ENCODE measurements at places on chromosomes 6 and 20. TPM values are rescaled to one million over a fixed set of nuclear protein-coding genes. Genes with fewer than 3 reads are reported as not detected.

DNA sequence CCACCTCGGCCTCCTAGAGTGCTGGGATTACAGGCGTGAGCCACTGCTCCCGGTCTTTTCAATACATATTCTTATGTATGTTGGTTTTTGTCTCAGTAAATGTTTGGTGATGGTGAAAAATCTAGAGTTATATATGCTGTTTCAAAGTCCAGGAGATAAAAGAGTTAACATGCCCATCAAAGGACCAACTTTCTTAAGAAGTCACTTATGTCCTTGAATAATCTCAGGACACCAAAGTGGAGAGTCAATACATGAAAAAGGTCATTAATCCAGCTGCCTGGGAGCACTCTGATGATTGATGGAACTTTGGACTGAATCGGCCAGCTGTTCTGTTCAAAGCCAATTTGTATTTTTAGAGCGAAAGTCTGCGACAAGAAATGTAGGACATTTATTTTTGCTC lies 59.8 kb upstream of the HDAC2 start:
- no peak for DNase-seq

DNA sequence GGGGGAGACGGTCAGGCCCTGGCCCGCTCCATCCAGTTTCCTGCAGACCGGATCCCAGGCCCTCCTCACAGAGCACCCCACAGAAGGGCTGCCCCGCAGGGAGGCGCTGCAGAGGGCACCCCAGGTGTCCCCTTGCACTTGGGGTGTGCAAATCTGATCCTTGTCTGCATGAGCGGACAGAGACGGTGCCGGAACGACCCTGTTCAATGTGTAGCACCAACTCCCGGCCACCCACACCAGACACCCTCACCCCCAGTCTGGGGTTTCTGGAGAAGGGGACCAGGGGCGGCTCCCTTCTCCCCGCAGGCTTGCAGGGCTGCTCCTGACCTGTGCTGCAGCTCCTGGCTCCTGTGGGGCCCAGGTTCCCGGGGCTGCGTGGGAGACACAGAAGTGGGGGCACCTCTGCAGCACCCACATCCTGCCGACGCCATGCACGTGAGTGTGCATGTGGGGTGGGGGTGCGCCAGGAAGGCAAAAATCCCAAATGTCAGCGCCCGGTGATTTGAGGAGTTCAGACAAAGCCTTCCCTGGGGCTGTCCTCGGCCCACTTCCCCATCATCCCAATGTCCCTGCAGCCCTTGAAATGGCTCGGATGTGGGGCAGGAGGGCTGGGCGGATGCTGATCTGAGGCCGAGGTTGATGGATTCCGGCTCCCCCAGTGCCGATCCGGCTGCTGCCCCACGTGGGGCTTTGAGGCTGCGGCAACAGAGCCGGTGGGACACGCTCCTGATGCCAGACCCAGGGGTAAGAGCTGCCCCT lies 85.3 kb upstream of the BHLHE23 start:
- peak; percentile 3 for DNase-seq

GRCh38 chr20:25484224-25484846 lies 76.9 kb downstream of the GINS1 start:
- no peak for DNase-seq

DNA sequence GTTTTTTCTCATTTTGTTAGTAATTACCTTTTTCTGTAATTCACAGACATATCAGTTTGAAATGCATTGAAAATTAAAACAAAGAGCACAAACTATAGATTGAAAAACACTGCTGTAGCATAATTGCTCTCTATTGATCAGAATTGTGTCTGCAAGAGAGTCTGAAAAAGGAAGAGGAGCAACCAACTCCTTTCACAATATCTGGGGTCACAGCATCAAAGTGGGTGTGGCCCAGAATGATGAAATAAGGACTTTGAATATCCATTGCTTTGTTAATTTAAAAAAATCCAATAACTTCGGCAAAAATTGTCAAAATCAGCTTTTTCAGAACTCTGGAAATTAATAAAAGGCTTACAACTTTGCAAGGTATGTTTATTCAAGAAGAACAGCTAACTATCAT lies 99.2 kb downstream of the MYLK4 start:
- DNase-seq = no peak

DNA sequence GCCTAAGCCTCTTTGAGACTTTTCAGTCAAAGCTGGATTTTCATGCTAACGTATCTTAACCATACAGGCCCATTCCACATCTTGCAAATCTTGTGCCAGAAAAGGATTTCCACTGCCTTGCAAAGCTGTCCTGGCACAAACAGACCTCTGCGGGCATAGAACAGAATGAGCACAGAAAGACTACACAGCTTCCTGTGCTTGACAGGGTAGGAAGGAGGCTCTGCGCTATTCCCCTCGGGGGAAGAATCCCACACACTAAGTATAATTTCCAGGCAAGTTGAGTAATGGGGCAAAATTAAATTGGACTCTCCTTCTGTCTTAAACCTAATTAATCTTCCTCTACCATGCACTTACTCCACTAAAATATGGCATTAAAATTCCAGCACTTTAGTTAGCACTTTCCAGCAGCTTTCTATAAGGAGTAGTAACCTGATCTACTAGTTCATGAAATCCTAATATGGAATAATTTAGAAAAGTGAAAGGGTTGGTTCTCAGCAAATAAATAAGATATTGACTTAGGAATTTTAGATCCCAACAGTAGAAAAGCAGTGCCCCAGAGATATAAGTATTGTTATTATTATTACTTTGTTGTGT lies 532.1 kb upstream of the JAG1 start:
- no peak for DNase-seq

DNA sequence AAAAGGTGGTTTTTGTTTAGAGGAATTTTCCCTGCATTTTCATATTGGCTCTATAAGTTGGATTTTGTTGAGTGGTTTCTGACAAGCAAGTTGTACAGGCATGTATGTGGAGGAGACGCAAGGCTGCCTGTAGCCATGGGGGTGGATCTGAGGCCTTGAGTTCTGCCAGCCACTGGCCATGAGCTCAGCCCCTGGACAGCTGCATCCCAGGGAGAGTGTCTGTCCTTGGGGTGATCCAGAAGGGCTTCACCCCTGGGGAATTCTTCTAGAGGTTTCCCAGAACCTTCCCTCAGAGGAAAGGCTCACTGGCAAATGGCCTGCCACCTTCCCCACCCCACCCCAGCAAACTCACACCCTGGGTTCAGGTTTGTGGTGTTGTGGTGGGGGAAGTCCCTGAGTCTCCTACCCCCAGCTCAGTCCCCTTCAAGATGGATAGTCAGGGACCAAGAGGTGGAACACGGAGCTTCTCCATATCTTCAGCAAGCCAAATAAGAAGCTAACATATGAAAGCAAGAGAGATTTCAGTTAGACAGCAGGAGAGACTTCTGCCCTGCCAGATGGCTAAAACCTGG lies 11.6 kb upstream of the NOL4L start:
- peak; percentile 48 for DNase-seq

DNA sequence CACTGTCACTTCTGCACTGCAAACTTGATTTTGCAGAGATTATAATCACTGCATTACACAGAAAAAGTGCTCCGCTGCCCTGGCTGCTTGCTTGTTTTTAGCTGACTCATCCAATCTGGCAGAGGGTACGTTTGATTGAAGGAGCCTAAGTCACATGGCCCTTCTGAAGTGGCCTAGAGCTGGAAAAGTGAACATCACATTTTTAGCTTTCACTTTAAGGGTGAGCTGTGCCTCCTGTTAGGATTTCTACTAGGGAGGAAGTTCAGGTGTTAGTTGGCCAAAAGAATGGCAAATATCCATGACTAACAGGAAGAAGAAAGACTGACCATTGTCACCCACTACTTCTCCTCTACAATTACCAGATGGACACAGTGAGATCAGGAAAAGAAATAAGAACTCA lies 889.1 kb upstream of the MAP3K7 start:
- peak; percentile 72 for DNase-seq

GRCh38 chr20:47380481-47380880 lies 24.0 kb upstream of the ZMYND8 start:
- no peak for DNase-seq

- DNase-seq = no peak
Measured at GRCh38 chr6:125157725-125158124, 4.2 kb downstream of the TPD52L1 start.

- DNase-seq = no peak
Measured at GRCh38 chr6:26361544-26361943, 3.5 kb upstream of the BTN3A2 start.

- no peak for DNase-seq
Measured at GRCh38 chr6:64672651-64673050, 1034.4 kb downstream of the EYS start.

GRCh38 chr6:135161411-135162395 lies 19.4 kb upstream of the MYB start:
- DNase-seq = no peak

DNA sequence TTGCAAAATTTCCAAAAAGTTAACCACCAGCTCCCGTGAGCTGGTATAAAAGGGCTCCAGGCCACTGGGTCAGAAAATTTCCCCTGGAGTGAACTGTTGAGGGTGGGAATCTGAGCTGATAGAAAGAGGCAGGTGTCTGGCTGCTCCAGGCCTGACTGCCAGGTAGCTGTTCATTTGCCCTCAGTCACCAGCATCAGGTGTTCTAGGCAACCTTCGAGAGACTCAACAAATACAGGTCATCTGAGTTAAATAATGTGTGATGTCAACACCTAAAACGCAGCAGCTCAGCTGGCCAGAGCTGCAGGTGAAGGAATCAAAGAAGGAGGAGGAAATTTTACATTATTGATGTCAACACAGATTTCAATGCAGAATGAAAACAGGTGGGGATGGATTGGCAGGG lies 46.7 kb downstream of the KCNK5 start:
- no peak for DNase-seq

DNA sequence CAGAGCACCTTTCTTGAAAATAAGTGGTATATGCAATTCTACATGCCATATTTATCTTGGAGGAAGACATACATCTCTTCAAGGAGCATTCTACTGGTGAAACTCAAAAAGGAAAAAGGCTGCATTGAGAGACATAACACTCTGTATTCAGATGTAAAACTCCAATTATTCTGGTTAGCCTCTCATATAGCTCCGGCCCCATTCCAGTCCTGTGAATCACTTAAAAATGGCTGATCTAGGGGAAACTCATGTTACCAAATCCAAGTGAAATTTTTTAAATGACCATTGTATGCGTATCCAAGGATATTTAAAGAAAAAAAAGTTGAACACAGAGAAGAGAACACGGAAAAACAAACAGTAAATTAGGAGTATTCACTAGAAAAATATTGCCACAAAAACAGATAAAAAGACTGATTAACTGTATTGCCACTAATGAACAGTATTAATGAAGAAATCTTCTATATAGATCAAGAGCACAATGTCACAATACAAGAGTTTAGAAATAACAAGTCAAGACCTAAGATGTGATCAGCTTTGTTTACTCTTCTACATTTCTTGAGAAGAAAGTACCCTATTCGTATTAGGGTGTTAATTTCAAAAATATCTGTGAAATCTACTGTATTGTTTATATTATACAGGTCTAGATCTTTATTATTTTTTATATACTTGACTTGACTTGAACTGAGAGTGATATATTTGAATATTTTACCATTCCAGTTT lies 124.5 kb upstream of the GJE1 start:
- DNase-seq = no peak

DNA sequence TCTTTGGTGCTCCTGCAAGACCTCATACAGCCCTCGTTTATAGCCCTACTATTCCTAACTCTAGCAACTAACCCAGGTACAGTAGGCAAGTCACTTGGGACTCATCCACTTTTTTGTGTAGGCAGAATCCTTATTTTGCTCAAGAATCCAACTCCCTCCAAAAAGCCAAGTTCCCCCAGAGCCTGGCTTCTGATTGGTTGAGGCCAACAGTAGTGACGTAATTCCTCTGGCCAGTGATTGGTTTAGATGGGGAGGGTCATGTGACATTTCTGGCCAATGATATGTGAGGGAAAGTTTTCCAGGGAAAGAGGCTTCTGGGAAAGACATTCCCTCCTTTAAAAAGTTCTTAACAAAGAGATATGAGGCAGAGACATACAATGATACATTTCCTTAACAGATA lies 32.1 kb downstream of the KIAA1755 start:
- no peak for DNase-seq

DNA sequence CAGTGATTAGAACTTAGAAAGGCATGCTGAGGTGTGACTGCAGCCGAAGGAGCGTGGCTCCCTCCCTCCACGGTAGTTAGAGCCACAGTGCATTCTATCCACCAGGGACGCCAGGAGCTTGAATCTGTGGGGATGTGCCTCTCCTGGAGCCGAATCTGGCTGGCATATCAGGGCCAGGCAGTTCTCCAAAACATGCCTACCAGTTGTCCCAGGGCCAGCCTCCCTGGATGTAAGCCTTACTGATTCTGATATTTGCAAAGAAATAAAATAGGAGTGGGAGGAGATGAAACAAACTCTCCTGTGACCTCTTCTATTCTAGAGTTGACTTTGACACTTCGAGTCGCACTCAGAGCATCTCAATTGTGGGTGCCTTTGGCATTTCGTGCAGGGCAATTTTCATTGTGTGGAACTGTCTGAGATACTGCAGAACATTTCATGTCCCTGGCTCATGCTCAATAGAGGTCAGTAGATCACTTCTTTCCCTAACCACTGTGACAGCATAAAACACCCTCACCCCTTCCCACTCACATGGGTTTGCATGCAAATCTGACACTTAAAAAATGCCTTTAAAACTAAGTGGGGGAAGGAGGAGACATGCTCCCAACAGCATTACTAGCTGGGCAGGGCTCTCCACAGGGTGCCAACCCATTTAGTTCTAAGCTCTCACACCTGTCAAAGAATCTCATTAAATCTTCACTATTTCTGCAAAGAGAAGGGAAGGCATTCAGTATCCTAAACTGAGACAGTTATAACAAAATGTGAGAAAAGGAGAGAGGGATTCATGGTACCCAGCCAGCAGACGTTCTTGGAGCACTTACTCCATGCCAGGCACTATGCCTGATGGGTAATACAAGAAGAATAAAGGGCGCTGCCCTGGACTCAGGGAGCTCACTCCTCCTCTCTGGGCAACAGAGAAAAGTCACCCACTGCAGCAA lies 378.9 kb downstream of the PREX1 start:
- no peak for DNase-seq

GRCh38 chr6:164533045-164533362 lies 776.4 kb downstream of the C6orf118 start:
- no peak for DNase-seq

- no peak for DNase-seq
Measured at GRCh38 chr20:6855104-6855503, 87.6 kb downstream of the BMP2 start.

- DNase-seq = no peak
Measured at GRCh38 chr6:127464161-127464880, 5.1 kb upstream of the KIAA0408 start.

- no peak for DNase-seq
Measured at GRCh38 chr20:63349516-63349895, 11.6 kb downstream of the CHRNA4 start.

DNA sequence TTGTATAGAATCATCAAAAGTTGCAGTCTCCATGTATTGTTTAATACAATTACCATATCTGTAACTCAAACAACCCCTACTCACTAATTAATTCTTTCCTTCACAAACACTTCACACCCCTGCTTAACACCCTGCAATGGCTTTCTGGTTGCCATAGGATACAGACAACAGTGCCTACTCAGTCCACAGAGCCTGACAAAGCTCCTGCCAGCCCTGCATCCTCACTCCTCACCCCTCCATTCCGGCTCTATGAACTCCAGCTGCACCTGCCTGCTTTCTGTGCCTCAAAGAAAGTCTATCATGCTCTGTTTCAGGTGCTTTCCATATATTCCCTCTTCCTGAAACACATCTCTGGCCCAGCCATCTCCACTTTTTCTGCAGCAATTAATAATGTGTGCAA lies 253.4 kb downstream of the HACE1 start:
- DNase-seq = no peak

Gene SLC35F1
- total RNA-seq = 2.8 TPM

Gene CPXM1
- 12.1 TPM for total RNA-seq

Gene MAPK13
- total RNA-seq = 80.0 TPM

Gene SYNDIG1
- 0.72 TPM for total RNA-seq

Gene LTA
- total RNA-seq = not detected

Gene SIRPG
- total RNA-seq = 0.55 TPM

Gene BANF2
- not detected for total RNA-seq

Gene KCNK16
- total RNA-seq = not detected

Gene MYCT1
- 8.6 TPM for total RNA-seq
